ENCODE measurements at places on chromosomes 4 and X. TPM values are rescaled to one million over a fixed set of nuclear protein-coding genes. Genes with fewer than 3 reads are reported as not detected.

- no peak for DNase-seq
Observed at GRCh38 chrX:117510453-117510852, 606.2 kb downstream of the KLHL13 start.

- no peak for DNase-seq
Observed at GRCh38 chr4:2647403-2648158, 108.6 kb downstream of the TNIP2 start.

- no peak for DNase-seq
Observed at GRCh38 chr4:180696460-180697092, 1546.6 kb upstream of the TENM3 start.

Gene TRIM61
- total RNA-seq: 2.2 TPM

DNA sequence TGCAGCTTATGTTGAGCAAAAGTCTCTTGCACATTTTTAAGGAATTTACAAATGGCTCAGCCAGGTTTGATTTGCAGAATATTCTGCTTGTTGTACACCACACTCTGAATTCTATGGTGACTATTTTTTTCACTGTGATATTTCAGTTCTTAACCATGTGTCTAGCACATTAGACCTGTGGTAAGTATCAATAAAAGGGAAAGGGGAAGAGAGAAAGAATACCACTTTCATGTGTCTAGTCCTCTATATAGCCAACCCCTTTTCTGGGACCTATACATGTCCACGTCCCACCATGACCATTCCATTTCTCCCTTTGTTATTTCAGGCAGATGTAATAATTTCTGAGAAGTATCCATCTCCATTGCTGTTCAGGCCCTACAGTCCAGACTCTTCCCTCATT is 121.3 kb upstream of the PNPLA4 start:
- DNase-seq: no peak

DNA sequence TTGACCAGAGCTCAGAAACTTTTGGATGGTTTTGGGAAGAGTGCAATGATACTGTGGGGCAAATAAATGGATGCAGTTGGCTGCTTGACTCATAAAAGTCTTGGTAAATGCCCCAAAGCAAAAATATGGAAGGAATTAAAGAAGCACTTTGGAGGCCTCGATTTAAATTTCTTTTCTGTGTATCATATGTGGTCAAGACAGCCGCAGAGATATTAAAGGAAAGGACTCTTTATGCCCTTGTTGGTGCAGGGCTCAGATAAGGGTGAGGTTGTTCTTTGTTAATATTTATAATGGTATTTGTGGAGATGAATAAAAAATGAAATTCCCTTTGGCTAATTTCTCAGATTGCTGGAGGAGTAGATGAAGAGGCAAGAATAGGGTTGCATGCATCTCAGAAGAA is 90.2 kb downstream of the NHS start:
- no peak for DNase-seq

DNA sequence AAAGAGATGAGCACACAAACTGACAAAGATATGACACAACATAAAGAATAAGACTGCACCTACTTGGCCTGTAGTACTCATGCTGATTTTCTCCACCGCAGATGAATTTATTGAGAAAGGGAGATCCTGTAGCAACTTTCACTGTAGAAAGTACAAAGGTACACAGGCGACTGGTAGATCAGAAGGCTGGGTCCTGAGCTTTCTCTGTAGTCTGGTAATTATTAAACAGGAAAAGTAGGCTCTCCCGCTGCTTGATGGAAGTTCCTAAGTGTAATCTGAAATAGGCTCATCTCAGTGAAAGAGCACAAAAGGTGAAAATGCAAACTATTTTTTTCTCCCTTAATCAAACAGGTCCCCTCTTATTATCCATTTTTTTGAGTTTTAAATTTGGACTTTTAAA is at the start of gene ADH6:
Gene ADH6, minus strand, starts transcription at position 175 of the 400 bp plus-strand sequence. Its CDS starts 94 bp downstream, at position 81.
- no peak for DNase-seq

DNA sequence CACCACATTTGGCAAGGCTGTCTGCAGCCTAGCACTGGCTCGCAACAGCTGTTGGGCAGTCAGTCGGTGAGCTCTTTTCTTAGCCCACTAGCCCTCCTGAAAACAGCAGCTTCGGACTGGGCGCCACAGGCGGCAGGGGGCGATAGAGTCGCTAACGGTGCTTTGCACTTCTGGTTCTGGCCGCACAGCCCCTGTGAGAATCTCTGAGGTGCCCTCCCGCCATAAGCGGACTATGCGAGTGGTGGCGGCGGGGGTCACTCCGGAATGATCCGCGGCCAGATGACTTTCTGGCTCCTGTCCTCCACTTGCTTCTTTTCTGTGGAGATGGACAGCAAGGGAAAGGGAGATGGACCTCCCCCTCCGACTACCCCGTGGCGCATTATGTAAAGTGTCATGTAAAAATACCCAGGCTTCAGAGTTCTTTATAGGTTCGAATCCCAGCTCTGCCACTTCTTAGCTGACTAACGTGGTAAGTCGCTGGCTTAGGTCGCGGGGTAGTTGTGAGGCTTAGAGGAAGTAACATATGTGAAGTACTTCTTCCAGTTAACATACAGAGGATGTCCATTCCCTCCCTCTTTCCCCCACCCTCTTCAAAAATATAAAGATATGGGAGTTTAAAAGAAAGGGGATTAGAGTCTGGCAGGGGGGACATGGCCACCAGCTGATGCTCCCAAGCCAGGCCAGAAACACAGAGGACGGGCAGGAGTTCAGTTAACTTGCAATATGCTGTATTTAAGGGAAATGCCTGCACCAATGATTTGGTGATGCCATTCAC is 11.0 kb downstream of the ARHGAP36 start:
- DNase-seq: no peak

Gene NAP1L5
- 3.8 TPM for total RNA-seq

Gene SLC10A7
- 10.7 TPM for total RNA-seq
